ENCODE measurements at places on chromosomes 5 and 9.

DNA sequence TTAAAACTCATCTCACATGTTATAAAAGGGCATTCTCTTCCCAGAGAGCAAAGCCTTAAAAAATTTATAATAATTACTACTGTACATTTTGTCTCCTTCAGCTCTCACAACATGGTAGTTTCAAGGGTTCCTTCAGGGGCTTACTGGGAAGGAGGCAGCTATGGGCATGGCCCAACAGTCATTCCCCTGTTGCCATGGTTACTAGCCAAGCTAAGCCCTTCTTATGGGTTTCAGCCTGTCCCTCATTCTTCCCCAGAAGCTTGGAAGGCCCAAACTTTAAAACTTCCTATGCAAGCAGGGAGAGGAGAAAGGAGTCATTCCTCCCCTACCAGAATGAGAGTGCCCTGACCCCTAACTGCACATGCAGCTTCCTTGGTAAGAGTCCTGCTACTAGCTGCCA is 82.2 kb upstream of the CNTLN start:
- DNase-seq: no peak

GRCh38 chr5:78612227-78613150 is 36.1 kb downstream of the LHFPL2 start:
- DNase-seq: no peak

DNA sequence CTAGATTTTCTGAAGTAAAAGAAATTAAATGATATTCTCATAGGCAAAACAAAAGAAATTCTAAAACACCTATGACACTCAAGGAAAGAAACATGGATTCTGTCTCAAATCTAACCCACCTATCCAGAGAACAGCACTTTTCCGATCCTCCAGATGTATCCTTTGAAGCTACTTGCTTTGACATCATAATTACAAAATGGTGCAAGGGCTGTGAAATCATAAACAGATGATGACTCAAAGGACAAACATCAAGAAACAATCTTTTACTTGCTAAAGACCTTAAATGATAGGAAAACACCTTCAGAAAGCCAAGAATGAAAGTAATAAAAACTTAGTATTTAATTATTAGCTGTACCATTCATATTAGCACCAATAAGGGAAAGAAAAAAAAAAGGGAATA is 202.6 kb downstream of the DENND1A start:
- DNase-seq: no peak

- DNase-seq: no peak
Measured at GRCh38 chr5:1402611-1403255, 42.5 kb downstream of the SLC6A3 start.

- DNase-seq: no peak
Measured at GRCh38 chr5:175789670-175790069, 81.7 kb upstream of the CPLX2 start.

- no peak for DNase-seq
Measured at GRCh38 chr5:131436081-131436480, 172.2 kb downstream of the CDC42SE2 start.

DNA sequence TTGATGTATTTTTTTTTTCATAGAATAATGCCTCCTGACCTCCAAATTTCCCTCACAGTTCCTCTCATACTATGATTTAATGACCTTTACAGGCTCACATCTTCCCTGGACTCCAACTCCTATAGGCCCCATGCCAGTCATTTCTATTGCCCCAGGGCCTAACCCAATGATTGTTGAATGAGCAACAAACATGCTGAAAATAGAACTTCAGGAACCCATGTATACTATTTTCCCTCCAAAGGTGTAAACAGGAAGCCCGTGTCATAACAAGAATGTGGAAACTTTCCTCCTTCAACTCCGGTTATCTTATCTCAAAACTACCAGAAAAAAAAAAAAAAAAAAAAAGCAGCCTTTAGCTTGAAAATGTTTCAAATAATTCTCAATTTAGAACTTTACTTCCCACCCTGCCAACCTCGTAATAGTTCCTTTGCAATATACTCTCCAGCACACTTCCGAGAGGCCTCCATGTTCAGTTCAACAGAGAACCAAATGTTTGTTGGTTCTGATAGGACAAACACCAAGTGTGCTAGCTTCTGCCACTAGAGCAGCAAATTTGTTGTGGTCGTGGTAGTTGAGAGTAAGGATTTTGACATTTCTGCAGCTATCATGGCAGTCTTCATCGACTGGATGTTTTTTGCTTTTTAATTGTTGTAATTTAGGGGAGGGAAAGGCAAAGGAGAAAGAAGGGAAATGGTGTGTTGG is 25.8 kb downstream of the TRPM6 start:
- DNase-seq: no peak

DNA sequence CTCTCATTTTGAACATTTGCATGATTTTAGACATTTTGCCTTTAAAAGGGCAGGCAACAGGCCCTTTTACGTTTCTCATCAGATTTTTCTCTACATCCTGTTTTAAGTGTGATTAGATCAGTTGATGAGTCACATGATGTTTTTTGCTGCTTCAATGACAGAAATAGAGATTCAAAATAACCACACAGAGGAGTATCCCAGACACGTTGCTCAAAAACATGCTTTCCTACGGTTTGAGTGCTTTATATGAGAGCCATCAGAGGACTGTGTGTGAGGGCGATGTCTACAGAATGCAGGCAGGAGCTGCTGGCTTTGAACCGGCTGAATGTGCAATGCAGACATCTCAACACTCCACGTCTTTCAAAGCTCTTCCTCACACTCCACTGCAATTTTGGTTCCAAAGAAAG is 42.1 kb downstream of the OTULIN start:
- DNase-seq: no peak

DNA sequence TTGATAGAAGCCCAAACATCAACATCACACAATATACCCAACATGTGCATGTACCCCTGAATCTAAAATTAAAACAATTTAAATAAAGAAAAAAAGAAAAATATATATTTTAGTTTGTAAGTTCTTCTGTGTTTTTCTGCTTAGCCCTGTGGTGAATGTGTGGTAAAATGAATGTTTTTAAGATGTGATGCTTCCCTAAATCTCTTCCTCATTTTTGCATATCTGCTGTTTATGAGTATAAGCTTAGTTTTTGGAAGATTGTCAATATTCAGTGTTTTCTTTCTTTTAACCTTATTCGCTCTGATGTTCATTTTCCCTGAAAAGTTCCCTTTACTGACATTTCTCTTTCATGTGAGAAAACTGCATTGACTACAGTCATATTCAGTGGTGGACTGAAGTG is 44.4 kb upstream of the DAB2 start:
- no peak for DNase-seq

DNA sequence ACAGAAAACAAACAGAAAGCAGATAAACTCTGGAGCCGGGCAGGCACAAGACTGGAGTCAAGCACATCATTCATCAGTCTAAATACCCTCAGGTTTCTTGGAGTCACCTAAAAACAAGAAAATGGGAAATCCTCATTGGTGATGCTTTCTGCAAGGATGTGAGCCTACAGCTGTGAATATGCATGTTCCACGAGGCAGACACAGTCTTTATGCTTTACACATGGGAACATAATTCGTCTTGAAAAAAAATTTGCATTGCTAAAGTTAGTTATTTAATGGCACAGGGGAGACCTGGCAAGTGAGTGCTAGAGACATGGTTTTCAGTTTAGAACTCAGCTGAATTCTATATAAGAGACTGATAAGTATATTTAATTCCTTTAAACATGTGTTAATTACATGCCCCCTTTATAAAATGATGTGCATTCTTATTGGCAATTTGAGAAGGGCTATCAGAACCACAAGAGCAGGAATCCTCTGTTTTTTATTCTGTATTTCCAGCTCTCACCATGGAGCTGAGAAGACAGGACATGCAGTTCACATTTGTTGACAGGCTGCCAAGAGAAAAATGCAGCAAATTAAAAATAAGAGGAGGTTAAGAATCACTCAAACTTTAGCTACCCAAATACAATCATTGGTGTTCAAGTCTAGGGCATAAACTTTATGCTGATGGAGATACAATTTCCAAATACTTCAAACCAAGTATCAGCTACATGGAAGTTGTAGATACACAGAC is 438.0 kb upstream of the MPDZ start:
- no peak for DNase-seq

DNA sequence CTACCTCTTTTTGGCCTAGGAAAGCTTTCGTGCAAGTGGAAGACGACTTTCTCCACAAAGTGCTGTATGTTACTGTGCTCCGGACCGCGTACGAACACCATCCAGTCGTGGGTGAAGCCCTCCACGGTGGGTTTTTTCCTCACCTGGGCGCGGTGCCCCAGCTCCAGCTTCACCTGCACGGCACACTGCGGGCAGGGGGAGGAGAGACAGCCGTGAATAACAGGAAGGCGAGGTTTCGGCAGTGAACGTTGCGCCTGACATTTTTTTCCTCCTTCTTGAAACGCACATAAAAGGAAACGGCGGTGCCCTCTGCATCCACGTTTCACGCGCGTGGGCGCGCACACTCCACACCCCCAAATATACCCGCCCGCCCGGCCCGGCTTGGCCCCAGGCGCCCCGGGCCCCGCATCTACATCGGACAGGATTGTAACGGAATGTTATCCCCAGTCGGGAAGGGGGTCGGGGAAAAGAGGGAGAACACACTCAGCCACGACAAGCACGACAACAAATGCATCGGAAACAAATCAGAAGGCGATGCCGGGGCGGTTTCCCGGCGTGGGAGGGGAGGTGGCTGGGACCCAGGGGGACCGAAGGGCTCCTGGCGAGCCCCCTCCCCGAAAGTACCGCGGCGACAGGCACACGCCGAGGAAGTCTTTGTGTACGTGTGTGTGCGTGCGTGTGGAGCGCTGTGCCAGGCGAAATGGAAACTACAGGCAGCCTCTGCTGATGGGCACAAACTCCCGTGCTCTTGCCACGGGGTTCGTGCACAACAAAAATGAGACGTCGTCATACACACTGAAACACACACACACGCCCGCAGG is 1.4 kb downstream of the MLLT3 start:
- DNase-seq: peak; percentile 8

DNA sequence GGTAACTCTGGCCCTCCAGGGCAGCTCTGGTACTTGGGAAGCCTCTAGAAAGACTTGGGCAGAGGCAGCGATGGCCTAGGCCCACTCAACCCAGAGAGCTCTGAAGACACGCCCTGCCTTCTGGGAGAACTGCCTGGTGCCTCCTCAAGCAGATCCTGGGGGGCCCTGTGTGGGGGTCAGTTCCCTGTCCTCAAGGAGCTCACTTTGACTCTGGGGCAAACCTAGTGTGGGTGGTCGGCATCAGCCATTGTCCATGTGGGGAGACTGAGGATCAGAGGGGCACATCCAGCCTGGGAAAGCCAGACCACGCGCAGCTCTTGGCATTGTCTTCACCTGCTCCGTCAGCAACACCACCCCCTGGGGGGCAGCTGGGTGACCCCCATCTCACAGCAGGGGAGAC is 28.0 kb downstream of the ABO start:
- DNase-seq: no peak

DNA sequence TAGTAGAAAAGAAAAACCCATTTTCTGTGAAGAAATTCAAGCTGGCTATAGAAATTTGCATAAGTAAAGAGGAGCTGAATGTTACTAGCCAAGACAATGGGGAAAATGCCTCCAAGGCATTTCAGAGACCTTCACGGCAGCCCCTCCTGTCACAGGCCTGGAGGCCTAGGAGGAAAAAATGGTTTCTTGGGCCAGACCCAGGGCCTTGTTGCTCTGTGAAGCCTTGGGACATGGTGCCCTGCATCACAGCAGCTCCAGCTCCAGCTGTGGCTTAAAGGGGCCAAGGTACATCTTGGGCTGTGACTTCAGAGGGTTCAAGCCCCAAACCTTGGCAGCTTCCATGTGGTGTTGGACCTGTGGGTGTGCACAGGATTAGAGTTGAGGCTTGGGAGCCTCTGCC is 130.0 kb upstream of the DMRTA1 start:
- no peak for DNase-seq

DNA sequence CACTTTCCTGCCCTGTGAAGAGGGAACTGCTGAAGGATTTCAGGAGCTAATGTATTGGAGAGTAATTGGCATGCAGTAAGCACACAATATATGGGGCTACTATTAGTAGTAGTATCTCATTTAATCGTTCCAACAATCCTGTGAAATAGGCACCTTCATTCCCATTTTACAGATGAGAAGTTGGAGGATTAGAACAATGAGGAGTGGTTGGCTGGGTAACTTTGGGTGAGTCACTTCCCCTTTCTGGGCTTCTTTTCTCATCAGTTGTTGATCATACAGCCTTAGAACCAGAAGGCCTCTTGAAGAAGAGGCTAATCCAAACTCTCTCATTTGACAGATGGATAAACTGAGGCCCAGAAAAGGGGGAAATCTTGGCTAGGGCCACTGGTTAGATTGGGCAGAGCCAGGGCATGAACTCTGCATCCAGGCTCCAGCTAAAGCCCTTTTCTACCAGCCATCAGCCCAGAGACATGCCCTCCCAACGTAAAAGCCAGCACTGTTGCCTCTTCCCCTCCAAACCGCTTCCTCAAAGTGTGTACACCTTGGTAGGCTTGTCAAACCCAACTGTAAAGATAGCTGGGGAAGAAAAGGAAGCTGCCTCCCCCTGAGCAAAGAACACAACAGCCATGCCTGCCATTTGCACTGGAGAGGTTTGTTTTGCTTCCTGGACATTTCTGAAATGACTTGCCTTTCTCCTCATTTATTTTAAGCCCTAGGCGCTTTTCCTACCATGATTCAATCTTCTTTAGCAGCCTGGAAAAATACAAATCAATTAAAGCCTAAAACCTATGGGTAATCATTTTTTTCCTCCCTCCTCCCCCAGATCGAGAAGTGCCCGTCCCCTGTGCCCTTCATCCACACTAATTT is 992 bp downstream of the SPACA9 start:
- no peak for DNase-seq

DNA sequence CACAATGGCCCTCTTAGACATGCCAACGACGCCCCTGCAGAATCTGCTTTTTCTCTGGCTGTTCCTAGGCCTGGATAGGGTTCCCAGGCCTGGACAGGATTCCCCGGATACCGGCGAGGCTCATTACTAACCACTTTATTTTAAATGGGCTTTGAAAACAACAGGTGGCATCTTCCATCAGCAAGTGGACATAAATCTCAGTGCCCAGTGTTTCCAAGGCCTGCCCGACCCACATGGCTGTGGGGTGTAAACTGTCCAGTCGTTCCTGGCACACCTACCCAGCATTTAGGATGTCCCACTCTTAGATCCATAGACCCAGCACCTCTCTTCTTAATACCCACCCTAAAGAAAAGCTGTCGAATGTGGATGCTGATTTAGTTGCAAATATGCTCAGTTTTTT is 896 bp downstream of the CMBL start:
- DNase-seq: no peak

DNA sequence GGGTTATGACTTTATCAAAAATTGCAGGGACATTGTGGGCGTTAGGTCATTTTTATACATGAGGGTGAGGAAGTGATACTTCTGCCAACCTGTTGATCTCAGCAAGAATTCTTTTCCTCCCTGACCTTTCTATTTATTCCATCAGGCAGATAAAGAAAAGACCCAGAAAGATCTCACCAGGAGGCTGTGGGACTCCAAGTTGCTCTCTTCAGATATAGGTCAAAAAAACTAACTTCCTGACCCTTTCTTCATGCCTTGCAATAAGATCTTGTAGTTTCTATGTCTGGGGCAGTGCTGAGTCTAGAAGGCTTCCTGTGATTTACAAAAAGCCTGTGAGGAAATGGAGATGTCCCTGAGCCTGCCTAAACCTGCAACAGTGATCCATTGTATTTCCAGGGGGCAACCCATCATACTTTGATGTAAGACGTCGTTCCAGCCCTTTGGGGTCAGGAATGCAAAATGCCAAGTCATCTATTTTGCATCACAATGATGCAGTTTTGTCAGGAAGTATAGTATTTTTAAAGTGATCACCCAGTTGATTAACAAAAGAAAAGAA is 22.0 kb upstream of the PIK3R1 start:
- no peak for DNase-seq
